ENCODE measurements at places on chromosomes 12 and 14.
A peak's percentile ranks its signal among the peaks of the same experiment; 100 is the strongest.

DNA sequence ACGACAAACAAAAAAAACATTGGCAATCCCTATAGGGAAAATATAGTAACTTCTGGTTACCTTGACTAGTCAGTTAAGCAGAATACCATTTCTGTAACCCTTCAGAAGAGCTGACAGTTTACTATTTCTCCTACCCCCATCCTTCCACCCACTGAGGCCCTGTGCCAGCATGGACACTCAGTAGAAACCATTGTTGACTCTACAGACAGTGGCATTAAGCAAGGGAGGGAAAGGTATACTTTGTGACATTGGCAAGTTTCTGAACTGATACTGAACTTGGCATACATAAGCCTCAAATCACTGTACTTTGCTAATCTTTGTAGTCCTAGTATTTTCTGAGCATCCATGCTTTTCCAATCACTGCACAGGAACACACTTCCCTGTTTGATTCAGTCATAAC lies 33.4 kb upstream of the VSX2 start:
- no peak for DNase-seq

DNA sequence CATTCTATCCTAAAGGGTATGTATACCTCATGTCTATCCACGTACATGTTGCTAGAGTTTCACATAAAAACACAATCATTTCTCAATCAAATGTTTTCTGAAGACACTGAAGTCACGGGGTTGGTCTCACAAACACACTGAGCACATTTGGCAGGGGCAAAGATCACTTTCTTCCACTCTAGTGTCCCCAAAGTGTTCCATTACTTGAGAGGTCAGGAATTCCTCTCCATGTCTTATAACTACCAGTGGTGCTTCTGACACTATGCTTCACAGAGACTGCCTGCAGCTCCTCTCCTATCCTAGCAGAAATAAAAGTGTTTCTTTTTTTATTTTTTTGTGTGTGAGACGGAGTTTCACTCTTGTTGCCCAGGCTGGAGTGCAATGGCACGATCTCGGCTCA lies 19.1 kb downstream of the ZFYVE1 start:
- DNase-seq = no peak

- peak; percentile 61 for DNase-seq
These were observed at the start of gene NKX2-8 for GRCh38 chr14:36582011-36582873. Gene NKX2-8 (minus strand): TSS chr14:36582614. CDS start chr14:36582389, 225 bp downstream.

GRCh38 chr12:67099858-67100257 lies 169.3 kb upstream of the CAND1 start:
- DNase-seq = no peak

DNA sequence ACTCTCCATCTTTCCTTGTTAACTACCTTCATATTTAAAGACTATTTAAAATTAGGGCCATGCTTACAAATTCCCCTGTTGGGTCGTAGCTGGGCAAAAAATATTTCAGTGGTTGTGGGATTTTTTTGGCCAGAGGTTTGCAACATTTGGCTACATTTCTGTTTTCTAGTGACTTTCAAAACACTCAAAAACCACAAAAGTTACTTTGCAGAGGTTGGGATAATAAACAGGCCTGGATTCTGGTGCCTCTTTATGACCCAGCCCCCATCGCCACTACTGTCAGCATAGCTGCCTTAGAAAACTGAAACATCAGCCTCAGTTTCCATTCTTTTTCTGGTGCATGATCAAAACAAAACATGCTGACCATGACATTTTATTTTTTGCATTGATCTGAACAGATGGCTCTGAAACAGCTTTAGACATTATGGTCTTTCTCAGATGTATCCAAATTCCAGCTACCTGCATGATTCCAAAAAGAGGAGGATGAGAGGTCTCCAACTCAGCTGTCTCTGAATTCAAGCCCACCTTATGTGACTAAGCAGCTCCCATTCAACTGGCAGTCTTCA lies 5.2 kb downstream of the DPF3 start:
- no peak for DNase-seq

GRCh38 chr12:490260-490659 lies 30.5 kb downstream of the B4GALNT3 start:
- DNase-seq = no peak

GRCh38 chr12:89345830-89346740 lies 6.2 kb downstream of the DUSP6 start:
- DNase-seq = peak; percentile 39

DNA sequence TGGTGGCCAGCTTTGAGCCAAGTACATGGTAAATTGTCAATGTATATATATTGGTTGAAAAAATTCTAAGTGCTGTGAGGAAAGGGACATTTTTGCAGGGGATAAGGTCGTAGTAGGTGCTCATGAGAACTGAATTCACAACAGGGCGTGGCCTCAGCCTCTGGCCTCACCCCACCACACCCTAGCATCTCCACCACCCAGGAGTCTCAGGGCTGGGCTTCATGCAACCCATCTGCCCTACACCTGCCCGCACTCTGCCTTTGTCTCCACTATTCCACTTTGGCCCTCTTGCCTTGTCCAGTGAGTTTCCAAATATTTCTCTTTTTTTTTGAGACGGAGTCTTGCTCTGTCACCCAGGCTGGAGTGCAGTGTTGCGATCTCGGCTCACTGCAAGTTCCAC lies 22.1 kb upstream of the AQP2 start:
- no peak for DNase-seq

DNA sequence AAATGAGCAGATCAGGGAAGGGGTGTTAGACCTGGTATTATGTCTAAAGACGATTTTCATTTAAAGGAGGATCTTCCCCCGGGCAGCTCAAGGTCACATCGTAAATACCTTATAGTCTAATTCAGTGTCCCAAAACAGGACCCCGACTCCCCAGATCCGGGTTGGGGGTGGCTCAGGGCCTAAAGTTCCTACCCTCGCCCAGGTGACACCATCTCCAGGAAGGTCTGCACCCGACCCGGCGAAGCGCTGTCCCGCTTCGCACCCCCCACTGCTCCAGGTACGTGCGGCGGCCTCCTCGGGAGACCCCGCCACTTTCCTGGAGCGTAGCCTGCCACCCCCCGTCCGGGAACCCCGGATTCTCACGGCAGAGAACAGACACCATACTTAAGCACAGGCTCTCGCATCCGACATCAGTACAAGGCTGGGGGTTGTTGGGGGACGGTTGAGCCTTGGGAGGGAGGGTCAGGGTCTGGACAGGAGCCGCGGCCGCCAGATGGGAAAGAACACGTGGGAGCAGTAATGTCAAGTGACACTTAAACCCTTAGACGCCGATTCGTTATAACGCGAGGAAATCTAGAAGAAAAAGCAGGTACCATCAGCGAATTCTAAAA lies 556 bp downstream of the TIMM9 start:
- peak; percentile 74 for DNase-seq

GRCh38 chr12:110845339-110845682 lies 1.5 kb upstream of the CCDC63 start:
- no peak for DNase-seq

DNA sequence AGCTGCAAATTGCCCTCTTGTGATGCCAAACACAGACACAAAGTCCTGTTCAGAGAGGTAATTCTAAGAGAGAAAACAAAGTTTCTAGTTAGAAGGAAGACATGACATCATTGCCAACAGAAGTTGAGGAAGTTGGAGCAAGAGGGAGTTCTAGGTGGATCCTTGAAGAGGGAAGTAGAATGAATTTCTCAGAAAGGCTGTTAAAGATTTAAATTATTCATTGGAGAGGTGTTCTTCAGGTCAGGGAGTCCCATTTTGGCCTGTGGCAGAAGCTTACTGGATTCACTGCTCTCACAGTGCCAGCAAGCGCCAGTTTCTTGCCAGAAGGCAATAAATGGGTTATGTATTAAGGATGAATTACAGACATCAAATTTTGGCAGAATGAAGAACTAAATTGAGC lies 15.3 kb downstream of the TSFM start:
- DNase-seq = no peak

DNA sequence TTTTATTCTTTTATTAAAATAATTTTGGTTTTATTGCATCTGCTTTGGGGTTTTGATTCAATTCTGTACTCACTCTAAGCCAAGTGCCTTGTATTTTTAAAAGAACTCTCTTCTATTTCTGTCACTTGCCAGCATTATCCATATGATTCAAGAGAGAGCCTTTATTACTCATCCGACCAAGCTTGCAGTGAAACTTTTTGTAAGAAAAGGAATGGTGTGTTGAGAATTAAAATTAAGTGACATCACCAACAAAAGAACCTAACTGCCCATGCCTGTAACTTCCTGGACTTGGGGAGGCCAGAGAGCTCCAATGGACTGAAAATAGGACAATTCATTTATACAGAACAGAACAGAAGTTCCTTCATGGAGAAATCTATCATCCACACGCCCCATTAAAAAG lies 52.1 kb downstream of the GALNT4 start:
- DNase-seq = no peak

DNA sequence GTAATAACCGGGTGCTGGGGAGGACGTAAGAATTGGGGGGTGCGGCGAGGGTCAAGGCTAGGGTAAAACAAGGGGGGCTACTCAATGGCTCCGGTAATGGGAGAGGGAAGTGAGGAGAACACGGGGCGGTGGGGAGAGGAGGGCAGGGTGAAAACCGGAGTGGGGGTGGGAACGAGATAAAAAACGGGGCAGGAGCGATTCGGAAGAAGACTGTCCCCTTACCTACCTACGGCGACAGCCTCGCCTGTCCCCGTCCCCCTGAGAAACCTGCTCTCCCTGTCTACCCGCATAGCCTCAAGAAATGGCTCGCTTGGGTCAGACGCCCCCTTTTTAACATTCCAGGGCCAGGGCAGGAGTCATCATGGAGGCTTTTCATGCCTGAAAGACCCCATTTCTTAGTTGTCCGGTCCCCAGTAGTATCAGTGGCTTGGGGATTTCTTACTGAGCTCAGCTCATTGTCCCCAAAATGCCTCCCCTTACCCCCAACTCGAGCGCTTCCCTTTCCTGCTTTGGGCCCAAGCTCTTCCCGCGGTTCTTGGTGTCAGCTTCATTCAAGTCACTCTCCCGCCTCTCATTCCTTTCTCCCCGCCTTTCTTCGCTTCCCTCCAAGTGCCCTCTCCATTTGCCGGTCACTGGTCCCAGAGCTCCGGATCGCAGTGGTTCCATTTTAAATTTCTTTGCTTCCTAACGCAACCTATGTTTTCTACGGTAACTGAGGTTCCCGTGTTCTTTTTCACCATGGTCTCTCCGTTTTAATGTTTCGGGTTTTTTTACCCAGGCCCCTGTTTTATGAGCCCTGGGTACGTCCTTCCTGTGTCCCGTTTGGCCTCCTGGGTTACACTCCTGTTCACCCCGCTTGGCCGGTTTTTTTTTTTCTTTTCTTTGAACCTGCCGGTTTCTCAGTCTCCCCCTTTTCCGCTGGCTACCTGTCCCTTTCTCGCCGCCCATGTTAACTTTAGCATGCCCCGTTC lies 1.2 kb upstream of the WSB2 start:
- DNase-seq = peak; percentile 58

DNA sequence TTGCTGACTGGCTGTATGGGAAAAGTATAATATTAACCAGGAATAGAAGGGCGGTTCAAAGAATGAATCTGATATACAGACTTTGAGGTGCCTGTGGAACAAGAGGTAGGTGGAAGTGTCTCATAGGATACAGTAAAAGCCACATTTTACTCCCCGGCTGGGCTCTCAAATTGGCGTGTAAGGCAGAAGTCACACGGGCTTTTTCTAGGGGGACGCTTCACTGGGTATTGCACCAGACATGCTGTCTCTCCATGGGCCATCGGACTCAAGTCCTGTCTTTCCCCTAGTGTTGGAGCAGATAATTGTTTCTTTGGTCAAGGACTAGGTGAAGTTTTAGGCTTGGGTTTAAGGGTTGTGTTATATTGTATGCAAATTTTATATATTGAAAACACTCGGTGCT lies 9.1 kb downstream of the TMCC3 start:
- DNase-seq = no peak

GRCh38 chr14:59100205-59100604 lies 88.3 kb upstream of the DAAM1 start:
- no peak for DNase-seq

DNA sequence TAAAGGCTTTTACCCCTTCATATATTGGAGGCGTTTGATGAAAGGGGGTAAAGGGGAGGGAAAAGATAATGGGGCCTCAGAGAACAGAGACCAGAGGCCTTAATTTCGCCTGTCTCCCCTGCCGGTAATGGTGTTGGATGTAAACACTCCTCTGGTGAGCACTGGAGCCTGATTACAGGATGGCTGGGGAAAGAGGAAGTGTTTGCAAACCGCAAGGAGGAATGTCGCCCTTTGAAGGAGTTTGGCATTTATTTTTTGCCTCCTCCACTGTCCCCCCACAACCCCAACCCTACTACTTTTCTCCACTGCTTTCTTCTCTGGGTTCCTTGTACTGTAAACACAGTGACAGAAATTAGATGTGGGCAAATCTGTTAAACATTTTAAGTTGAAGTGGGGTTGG lies 211.9 kb upstream of the TBX3 start:
- no peak for DNase-seq

DNA sequence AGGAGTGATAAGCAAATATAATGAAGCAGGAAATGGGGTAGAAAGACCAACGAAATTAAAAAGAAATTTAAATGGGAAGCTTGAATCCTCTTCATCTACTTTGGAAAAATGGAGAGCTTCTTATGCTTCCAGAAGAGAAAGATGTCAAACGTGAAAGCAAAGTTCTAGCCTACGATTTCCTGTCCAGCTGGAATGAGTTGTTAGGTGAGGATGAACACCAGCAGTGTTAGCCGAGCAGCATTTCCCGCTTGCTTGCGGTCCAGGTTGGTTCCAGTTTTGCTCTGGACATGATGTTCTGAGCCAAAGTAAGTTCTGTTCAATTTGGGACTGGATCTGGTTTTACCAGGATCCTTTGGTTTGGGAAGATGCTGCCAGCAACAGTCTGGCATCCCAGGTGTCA lies 78.9 kb downstream of the DACT1 start:
- DNase-seq = no peak

- DNase-seq = no peak
These were observed 39.0 kb upstream of the REP15 start for GRCh38 chr12:27657296-27657695.

Measured in testis (tissue), 5 donors.